ENCODE measurements at places on chromosomes 2 and 18. TPM values are rescaled to one million over a fixed set of nuclear protein-coding genes. Genes with fewer than 3 reads are reported as not detected.

Gene LYG2
- total RNA-seq: not detected

Gene CD8A
- 0.60 TPM for total RNA-seq

Gene INHA
- total RNA-seq: 0.39 TPM

Gene COL4A4
- 2.1 TPM for total RNA-seq

Gene VAMP5
- total RNA-seq: not detected

Gene ICOS
- total RNA-seq: not detected

Gene MC2R
- not detected for total RNA-seq

Gene GPAT2
- total RNA-seq: not detected

Gene ID2
- 92.5 TPM for total RNA-seq

Gene GPR45
- total RNA-seq: not detected

Gene CCDC148
- total RNA-seq: 0.42 TPM

Gene EVX2
- total RNA-seq: not detected

Gene VSNL1
- total RNA-seq: not detected

Gene L3MBTL4
- total RNA-seq: not detected

Gene SFXN5
- 14.8 TPM for total RNA-seq

Gene SDC1
- total RNA-seq: 148 TPM

Data from A549 treated with Mapracorat at 1 μM for 4 hours (cell line).